Smooth muscle cell of the brain vasculature (primary cell): ENCODE measurements at places on chromosomes 3 and 15.

DNA sequence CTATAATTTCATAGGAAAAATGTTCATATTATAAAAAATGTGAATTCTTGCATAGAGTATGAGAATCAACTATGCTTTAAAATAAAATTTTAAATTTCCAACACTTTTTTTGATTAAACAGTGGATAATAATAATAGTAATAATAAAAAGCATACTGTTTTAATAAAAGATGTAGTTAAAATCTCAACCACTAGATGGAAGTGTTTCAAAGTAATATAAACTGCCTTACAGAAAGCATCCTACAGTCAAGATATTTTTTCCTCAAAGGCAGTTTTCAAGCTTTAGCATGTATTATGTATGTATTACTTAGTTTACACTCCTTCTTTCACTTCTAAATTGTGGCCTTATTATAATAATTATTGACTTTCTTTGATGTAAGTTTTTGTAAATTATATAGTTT is 217.5 kb downstream of the CHL1 start:
- no peak for DNase-seq

DNA sequence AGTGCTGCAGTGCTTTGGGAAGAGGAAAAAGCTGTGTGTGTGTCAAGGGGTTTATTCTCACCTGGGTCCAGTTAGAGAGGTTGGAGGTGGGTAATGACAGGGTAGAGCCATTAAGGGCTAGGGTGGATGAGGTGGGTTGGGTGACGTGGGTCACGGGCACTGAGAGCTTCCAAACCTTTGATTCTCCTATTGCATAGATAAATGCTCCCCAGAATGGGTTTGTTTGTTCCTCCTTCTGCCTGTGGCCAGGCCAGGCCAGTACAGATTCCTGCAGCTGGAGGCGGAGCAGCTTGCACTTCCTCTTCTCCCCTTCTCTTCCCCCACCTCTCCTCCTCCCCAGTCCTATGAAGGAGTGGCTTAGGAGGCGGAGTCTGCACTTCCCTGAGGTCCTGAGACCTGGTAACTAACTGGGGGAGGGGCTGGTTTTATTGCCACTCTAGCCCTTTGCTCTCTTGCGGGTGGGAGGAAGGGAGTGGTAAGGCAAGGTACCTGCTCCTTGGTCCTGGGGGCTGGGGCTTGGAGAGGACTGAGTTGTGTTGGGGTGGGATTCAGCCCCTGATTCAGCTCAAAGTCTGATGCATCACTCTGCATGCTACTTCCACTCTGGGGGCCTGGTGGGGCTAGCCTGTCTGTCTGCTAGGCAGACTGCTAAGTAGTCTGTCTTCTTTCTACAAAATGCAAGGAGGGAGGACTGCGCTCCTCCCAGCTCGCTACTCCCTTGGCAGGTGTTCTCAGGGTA is 3.5 kb downstream of the SPINT1 start:
- no peak for DNase-seq

DNA sequence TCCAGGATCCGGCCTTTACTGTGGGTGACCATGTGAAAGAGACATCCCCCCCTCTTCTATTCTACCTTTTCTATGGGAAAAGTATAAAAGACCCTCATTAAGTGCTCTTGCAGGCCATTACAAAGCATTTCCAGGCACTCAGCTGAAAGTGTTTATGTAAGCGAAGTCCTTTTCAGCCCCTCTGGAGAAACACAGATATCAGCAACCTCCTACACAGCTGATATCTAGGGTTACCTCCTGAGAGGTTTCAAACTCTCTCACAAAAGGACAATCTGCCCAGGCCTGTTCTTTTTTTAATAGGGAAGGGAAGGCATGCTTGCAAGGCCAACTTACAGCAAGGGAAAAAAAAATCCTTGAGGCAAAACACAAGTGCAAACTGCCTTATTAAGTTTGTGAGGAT is 12.6 kb downstream of the ETV5 start:
- no peak for DNase-seq

- DNase-seq: no peak
Observed at GRCh38 chr3:111210003-111210711, 138.5 kb downstream of the NECTIN3 start.

GRCh38 chr15:69734699-69735098 is 282.1 kb downstream of the RPLP1 start:
- DNase-seq: no peak

DNA sequence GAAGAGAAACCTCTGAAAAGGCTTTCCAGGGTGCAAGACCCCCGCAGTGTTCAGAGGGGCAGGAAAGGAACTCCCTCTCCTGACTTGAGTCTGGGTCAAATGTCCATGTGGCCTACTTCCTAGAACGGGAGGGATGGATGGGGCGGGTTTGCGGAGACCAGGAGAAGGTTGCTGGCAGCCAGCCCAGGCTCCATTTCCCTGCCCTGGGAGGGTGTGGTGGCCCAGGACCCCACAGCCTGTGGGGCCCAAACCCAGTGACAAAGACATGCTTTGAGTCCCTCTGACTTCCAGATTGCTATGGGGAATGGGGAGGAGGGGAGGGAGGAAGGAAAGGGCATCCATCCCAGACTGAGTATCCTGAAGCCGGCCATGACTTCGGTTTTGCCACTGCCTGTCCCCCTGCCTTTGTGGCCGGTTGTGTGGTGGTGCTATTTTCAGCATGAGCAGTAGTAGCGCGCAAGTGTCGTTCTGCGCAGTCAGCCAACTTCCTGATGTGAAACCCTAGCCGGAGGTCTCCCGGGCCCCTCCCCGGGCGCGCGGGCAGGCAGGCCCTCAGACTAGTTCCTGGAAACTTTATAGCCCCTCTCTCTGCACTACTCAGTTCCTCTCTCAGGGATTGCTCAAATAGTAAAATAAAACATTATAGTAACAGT is 24.4 kb downstream of the MAGEF1 start:
- DNase-seq: no peak

GRCh38 chr3:8775181-8775580 is 5.8 kb upstream of the OXTR start:
- no peak for DNase-seq

GRCh38 chr3:28244491-28244890 is 3.1 kb downstream of the CMC1 start:
- DNase-seq: no peak

DNA sequence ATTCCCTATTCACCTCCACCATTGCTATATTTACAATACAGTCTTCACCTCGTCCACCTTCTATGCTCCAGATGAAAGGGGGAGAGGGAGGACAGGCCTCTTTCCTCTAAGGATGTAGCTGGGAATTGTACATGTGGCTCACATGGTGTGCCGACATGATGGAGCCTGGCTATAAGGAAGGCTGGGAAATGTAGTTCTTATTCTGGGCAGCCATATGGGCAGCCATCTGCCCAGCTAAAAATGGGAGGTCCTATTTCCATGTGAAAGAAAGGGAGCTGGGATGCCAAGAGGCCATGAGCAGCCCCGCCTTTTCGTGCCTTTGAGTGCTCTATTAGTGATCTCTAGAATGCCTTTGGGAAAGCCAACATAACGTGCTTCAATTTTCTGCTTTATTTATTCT is 27.1 kb upstream of the MGLL start:
- DNase-seq: no peak

DNA sequence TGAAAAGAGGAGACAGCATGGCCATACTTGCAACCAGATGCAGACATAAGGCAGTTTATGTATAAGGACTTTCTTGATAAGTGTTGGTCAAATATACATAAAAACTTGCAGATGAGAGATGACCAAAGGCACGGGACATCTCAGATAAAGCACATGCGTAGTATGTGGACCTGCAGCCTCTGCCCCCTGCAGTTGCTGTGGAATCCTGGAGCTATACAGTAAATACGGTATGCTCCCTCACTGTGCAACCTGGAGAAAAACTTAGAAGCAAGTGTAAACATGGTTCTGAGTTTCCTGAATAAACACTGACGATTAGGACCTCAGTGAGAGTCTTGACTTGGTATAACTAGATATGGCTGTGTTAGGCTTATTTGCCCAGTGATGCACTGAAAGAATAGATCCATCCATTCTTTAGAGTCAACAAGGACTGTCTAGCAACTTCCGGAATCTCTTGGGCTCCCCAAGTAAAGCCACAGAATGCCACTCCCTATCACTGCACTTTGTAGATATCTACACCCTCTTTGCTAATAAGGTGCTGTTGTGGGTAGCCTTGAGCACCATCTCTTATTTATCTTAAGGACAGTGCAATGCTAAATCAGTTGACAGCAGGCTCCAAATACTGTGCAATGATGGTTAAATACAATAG is 40.2 kb downstream of the GJD2 start:
- no peak for DNase-seq

DNA sequence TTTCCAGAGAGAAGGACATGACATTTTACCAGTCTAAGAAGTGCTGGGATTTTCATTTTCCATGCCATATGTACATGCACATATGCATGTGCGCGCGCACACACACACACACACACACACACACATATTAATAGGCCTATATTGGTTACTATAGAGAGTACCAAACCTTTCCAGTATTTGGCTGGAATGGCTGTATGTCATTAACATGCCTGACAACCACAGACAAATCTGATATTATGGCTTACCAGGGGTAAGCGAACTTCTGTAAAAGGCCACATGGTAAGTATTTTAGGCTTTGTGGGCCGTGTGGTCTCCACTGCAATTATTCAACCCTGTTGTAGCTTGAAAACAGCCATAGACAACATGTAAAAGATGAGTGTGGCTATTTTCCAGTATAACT is 97.2 kb upstream of the TSPAN3 start:
- no peak for DNase-seq

GRCh38 chr3:160842021-160843005 is 86.3 kb downstream of the PPM1L start:
- no peak for DNase-seq

- DNase-seq: no peak
Observed at GRCh38 chr3:9111417-9111816, 138.0 kb downstream of the SRGAP3 start.

DNA sequence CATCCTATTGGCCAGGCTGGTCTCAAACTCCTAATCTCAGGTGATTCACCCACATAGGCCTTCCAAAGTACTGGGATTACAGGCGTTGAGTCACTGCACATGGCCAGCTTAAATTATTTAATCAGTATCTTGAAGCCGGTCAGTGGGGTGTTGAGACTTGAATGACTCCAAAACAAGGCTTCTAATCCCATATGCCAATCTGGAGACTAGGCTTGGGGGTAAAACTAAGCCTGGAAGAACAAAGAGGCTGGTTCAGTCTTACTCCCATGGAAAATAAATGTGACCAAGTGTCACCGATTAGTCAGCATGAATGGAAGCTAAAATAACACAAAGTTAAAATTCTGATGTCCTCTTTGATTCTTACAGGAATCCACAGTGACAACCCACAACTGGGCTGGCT is 509.1 kb downstream of the FOXP1 start:
- DNase-seq: no peak

GRCh38 chr3:112003321-112004080 is 4.8 kb downstream of the TAGLN3 start:
- no peak for DNase-seq

DNA sequence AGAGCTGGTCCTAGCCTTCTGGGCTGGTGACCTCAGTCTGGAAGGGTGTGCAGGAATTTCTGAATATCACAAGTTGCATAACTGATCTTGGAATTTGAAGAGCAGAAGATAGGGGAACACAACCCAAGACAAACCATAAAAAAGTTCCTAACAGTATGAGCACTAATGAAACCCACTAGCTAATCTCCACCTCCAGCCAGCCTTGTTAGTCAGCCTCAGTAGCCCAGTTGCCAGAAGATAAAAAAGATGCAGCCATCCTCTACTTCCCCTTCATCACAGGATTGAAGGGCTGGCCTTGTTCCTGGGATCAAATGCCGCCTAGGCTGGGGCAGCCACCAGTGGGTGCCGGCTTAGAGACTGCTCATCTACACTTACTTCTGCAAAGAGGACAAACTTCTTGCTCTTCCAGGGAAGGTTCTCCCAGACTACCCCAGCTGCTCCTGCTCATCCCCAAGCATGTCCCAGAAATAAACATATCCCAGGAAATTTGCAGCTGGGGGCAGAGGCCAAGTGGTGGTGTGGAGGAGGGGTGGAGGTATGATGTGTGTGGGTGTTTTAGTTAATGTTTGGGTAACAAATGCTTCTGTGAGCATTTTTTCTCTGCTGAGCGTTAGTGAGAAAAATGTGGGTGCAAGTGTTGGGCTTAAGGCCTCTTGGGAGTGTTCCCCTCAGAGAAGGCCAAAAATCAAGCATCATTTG is 9.2 kb upstream of the ITGA11 start:
- no peak for DNase-seq

DNA sequence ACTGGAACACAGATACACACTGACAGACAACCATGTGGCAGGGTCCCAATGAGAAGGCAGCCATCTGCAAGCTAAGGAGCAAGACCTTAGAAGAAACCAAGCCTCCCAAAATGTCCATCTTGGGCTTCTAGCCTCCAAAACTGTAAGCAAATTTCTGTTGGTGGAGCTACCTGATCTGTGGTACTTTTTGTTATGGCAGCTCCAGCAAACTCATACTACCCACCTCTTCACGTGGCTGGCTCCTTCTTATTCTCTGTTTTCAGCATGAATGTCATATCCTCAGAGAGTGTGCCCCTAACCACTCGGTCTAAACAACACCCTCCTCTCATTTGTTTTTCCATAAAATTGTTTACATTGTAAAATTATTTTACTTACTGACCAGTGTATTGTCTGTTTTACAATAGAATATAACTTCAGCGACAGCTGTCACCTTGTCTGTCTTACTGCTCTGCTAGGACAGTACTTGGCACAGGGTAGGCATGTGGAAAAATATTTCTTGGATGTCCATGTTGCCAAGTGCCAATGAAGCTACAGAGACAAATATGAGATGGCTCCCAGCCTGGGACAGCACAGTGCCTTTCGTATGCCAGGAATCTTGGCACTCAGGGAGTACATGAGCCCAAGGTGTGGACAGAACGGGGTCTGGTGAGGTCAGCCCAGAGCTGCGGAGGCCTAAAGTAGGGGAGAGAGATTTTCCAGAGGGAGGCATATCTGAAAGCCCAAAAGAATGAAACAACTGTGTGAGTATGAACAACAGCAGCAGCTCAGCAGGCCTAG is 17.4 kb upstream of the SLC25A36 start:
- no peak for DNase-seq

GRCh38 chr3:129599607-129600006 is 6.9 kb downstream of the PLXND1 start:
- DNase-seq: no peak

DNA sequence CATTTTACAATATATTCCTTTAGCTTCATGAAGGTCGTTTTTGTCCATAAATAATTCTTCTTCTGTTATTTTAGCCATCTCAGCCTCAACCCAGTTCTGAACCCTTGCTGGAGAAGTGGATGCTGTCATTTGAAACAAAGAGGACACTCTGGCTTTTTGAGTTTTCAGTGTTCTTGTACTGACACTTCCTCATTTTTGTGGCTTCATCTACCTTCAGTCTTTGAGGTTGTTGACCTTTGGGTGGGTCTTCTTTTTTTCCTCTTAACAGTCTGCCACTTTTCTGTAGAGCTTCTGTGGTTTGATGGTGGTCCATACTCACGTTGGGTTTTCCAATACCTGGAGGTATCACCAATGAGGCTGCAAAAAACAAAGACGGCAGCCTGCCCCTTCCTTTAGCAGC is 650.9 kb downstream of the PDCD6IP start:
- DNase-seq: no peak

GRCh38 chr15:66483131-66483566 is 14.4 kb downstream of the SNAPC5 start:
- DNase-seq: no peak

GRCh38 chr3:69219101-69219708 is 96.8 kb upstream of the LMOD3 start:
- no peak for DNase-seq

- DNase-seq: no peak
Observed at GRCh38 chr3:57729334-57730045, 26.6 kb upstream of the SLMAP start.

GRCh38 chr3:149134575-149134974 is 5.1 kb downstream of the HPS3 start:
- DNase-seq: no peak

- no peak for DNase-seq
Observed at GRCh38 chr15:57895291-57895690, 170.2 kb downstream of the ALDH1A2 start.

- no peak for DNase-seq
Observed at GRCh38 chr3:99971761-99972160, 142.5 kb downstream of the FILIP1L start.
